ENCODE measurements at places on chromosomes 5 and 9. TPM values are rescaled to one million over a fixed set of nuclear protein-coding genes. Genes with fewer than 3 reads are reported as not detected.

- DNase-seq = no peak
These were observed 54.3 kb downstream of the ASS1 start for GRCh38 chr9:130498918-130499698.

DNA sequence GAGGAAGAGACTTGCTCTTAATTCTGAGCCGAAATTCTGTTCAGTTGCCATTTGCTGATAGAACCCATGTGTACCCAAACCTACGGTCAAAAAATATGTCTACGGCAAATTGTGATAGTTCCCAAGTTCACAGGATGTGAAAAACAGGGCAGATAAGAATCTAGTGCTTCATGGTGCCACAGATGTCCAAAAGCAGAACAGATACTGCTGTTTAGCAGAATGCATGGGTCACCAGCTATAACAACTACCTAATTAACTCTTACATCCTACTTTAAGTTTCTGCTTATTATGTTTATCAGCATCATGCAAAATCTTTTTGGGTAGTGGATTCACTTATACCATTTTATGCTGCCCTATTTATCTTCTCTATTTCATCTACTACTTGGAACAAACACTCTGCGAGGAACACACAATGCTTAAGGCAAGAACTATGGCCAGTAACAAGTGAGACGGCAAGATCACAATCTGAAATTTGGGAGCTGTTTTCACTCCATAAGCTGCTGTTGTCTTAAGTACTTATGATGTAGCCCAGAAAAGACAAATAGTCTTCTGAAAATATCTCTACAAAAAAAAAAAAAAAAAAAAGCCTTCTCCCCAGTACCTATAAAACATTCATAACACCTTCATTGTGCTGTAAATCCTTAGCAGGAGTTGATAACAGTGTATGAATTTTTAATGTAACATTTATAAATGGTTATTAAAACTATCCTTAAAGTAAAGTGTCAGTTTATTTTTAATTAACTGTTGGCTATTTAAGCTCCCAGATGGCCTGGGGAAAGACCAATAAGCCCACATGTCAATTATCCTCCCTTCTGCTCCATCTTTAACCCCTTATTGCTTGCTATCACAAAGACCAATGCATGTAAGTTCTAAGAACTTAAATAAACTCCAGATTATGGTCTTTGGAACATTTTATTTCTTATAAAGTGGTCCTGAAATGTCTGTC is 232.3 kb downstream of the TLR4 start:
- no peak for DNase-seq

- no peak for DNase-seq
These were observed 454.0 kb upstream of the GRAMD2B start for GRCh38 chr5:125969011-125969813.

The TIMD4 gene
- total RNA-seq = 0.65 TPM

The AGGF1 gene
- total RNA-seq = 14.5 TPM

- no peak for DNase-seq
These were observed 36.0 kb upstream of the PRLR start for GRCh38 chr5:35266276-35266675.

DNA sequence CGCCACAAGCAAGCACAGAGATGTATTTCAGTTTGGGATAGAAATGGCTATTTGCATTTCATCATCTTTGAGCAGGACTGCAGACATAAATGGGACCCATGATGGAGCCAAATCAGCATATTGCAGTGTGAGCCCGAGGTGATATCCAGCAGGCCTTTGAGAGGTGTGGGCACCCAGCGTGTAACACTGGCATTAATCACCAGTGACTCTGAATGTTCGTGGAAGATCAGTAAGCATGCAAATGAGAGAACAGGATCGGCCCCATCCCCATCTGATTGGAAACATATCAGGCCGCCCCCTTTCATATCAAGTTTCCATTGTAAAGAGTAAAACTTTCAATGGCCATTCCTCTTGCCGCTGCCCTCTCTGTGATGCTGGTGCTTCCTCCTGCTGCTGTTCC is 84.0 kb downstream of the GTF3C4 start:
- DNase-seq = peak; percentile 8

DNA sequence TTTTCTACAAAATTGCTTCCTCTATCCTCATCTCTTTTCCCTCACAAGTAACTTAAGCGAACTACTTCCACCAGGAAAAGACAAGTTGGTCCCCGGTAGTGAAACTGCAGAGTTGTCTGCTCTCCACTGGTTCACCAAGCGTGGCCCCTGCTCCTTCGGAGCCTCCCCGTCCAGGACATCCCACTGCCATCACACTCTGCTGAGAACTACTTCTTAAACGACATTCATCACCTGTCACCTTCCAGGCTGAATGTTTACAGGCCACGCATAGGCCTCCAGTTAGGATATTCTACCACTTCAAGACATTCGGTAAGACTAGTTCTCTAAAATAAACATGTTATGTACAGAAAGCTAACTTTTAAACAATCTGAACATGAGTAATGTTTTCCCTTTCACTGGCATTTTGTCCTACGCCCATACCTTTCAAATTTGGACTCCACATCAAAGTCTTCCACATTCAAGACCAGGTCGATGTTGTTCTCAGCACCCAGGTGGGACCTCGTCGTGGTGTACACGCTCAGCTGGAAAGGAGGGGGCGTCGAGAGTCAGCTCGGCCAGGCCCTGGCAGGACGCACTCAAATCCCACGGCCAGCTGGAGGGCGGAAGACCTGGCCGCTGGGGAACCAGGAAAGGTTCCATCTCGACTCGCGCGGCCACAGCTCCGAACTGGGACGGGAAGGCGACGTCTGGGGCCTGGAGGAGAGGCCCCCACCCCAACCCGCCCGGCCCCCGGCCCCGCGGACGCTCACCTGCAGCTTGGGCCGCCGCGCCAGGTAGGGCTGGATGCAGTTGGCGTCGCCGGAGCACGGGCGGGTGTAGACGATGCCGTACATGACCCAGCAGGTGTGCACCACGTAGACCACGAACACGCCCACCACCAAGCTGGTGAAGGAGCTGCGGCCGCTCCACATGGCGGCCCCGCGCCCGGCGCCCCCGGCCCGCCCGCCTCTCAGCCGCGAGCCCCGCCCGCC is 683 bp downstream of the CLPTM1L start:
- DNase-seq = no peak

GRCh38 chr5:15137414-15137813 is 265.8 kb upstream of the ANKH start:
- DNase-seq = no peak

DNA sequence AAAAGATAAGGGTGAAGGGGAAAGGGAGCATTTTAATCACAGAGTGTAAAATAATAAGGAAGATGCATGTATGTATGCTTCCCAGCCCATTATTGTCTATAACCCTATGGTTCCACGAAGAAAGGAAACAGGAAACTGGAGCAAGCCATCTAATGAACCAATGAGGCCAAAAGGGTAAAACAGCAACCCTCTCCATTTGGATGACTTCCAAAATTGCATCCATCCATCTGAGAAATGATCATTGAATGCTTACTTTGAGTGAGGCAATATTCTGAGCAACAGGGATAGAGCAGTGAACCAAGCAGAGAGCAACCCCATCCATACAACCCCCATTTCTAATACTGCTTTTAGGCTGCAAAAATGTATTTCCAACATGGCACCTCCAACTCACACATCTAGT is 46.9 kb downstream of the ARL15 start:
- DNase-seq = no peak

DNA sequence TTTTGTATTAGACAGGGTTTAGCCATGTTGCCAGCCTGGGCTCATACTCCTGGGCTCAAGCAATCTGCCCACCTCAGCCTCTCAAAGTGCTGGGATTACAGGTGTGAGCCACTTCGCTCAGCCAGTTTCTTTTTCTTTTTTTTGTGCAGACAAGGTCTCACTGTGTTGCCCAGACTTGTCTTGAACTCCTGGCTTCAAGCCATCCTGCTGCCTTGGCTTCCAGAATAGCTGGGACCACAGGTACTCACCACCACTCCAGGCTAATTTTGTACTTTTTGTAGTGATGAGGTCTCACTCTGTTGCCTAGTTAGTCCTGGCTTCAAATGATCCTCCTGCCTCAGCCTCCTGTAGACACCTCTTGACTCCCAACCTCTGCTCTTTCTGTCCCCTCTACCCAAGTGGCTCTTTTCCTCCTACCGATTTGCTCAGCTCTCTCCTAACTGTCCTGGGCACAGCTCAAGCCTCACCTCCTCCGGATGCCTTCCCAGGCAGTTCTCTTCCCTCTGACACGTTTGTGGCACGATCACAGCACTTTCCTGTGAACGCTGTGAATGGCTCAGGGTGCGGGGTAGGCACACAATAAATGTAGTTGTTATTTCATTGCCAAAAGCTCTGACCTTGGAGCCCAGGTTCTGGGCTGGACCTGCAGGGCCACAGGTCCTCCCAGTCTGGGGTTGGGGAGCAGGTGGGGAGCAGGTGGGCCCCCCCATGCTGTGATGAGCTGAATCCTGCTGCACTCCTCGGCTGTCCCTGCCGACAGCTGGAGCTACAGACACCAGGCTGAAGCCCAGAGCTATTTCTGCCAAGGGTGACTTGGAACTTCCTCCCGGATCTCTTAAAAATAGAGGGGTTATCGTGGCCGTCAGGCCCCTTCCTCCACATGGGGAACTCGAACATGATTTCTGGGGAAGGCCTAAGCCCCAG is 23.9 kb downstream of the GFI1B start:
- DNase-seq = peak; percentile 28

GRCh38 chr5:111783537-111783936 is 26.5 kb upstream of the NREP start:
- no peak for DNase-seq

The MAP1B gene
- 382 TPM for total RNA-seq

Data from aorta (tissue), 5 donors.